ENCODE measurements at places on chromosomes 7 and 10. TPM values are rescaled to one million over a fixed set of nuclear protein-coding genes. Genes with fewer than 3 reads are reported as not detected.

LRRC18 gene
- total RNA-seq: 3.3 TPM

NUDT13 gene
- 2.8 TPM for total RNA-seq

THNSL1 gene
- 2.7 TPM for total RNA-seq

TLX1 gene
- total RNA-seq: not detected

SLC39A12 gene
- 0.41 TPM for total RNA-seq

NRG3 gene
- 2.6 TPM for total RNA-seq

ZNF25 gene
- total RNA-seq: 8.8 TPM

CHRM2 gene
- 2.8 TPM for total RNA-seq

CTAGE6 gene
- total RNA-seq: 0.44 TPM

DNA sequence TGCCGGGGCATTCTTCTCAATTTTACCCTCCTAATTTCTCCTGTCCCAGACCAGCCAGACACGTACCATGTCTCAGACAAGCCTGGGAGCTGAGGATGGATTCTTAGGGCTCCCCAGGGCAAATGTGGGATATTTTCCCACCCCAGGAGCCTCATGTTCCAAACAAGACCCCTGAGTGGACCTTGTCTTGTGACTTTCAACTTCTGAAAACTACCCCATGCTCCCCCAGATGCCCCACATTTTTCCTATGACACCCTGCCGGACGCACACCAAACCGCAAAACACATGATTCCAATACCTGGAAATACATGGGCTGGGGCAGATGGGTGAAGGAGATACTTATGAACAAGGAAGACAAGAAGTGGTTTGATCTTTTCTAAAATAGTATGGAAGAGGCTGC lies 874 bp downstream of the GIMAP5 start:
- H3K27ac ChIP-seq: peak overlapping the region; percentile 86
- peaks cover 26% of the 10 kb centered on the region for H3K36me3 ChIP-seq
- peaks cover 28% of the 10 kb centered on the region for H3K4me1 ChIP-seq

DNA sequence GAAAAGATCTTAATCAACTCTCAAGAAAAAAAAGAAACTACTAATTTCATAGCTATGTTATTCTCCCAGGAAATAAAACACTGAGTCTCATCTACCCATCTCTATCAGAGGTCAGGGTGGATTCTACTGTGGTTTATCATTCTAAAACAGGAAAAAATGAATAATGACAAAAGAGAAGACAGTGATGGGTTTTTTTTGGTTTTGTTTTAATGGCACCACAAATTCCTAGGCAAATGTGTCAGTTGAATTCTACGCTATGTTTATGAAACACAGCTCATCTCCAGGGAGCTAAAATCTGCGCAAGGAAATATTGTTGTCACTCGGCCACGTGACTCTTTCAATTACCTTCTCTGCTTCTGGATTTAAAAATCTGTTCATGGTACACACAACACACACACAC lies 393.4 kb upstream of the SORCS1 start:
- H3K4me1 ChIP-seq: no peaks in the 10 kb centered on the region
- DNase-seq: no peak
- H3K36me3 ChIP-seq: no peaks in the 10 kb centered on the region
- no peak overlapping the region for H3K27ac ChIP-seq
- H3K27me3 ChIP-seq: no peaks in the 10 kb centered on the region

- no peaks in the 10 kb centered on the region for H3K27me3 ChIP-seq
- H3K4me1 ChIP-seq: peaks cover 42% of the 10 kb centered on the region
- no peak overlapping the region for H3K27ac ChIP-seq
- no peak for DNase-seq
- H3K36me3 ChIP-seq: no peaks in the 10 kb centered on the region
- H3K4me3 ChIP-seq: no peak overlapping the region
Observed at GRCh38 chr7:25456467-25457171, 228.3 kb upstream of the NPVF start.

DNA sequence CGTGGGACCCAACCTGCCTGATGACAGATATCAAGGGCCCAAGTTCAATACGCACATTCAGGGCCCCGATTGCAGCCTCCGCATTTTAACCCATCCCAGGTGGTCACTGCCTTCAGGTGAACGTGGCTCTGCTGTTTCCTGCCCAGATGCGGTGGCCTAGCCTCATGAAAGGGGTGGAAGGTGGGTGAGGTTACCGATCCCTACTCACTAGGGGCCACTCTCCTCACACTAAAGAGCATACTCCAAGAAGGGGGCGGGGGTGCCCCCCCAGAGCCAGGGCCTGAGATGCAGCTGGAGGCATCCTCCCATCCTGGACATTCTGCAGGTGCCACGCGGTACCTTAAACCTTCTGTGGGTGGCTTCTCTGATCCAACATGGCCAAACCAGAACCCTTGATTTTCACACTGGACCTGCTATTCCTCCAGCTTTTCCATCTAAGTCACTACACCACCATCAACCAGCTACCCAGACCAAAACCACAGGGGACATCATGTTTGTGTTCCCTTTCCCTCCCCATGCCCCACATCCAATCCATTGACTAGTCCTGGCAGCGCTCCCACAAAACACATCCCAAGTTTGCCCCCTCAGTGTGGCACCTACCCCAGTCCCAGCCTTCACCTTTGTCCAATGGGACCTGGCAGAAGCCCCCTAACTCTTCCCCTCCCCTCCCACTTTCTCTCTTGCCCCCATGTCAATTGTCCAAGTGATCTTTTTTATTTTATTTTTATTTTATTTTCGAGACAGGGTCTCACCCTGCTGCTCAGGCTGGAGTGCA lies 30.0 kb downstream of the PRLHR start:
- H3K36me3 ChIP-seq: no peaks in the 10 kb centered on the region
- H3K27me3 ChIP-seq: no peaks in the 10 kb centered on the region
- no peak for DNase-seq
- no peaks in the 10 kb centered on the region for H3K4me1 ChIP-seq
- no peak overlapping the region for H3K27ac ChIP-seq
- no peak overlapping the region for H3K4me3 ChIP-seq

DNA sequence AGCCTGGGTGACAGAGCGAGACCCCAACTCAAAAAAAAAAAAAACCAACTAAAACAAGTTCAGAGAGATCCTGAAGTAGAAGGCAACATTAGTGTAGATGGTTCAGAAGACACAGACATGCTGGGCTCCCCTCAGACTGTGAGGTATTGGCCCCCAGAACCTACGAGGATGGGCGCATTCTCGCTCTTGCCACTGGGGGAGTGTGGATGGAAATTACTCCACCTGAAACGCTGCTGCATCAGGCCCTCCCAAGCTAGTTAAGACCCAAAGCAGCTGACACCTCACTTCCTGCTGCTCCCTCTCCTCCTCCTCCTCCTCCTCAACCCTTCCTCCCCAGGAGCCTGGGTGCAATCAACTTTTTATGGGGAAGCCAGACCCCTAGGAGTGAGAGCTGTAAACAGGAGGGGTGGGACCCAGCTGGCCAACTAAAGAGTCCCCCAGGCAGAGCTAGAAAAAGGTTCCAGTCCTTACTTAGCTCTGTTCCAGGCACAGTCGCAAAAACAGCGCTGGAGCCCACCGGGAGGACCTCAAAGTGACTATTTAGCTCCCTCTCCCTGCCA lies 7.4 kb downstream of the SH3PXD2A start:
- H3K27ac ChIP-seq: no peak overlapping the region
- peaks cover 69% of the 10 kb centered on the region for H3K4me1 ChIP-seq
- no peaks in the 10 kb centered on the region for H3K36me3 ChIP-seq
- DNase-seq: no peak
- H3K4me3 ChIP-seq: no peak overlapping the region

GRCh38 chr10:97228775-97229157 lies 43.0 kb upstream of the SLIT1 start:
- H3K4me3 ChIP-seq: no peak overlapping the region
- H3K36me3 ChIP-seq: peaks cover 56% of the 10 kb centered on the region
- no peaks in the 10 kb centered on the region for H3K4me1 ChIP-seq
- no peak for DNase-seq
- H3K27ac ChIP-seq: no peak overlapping the region

GRCh38 chr10:3364768-3365480 lies 192.3 kb upstream of the PITRM1 start:
- H3K27me3 ChIP-seq: no peaks in the 10 kb centered on the region
- no peak overlapping the region for H3K4me3 ChIP-seq
- no peaks in the 10 kb centered on the region for H3K36me3 ChIP-seq
- no peak overlapping the region for H3K27ac ChIP-seq
- no peaks in the 10 kb centered on the region for H3K4me1 ChIP-seq

GRCh38 chr7:29274146-29275017 lies 79.8 kb downstream of the CHN2 start:
- no peak overlapping the region for H3K4me3 ChIP-seq
- peaks cover 10% of the 10 kb centered on the region for H3K4me1 ChIP-seq
- H3K36me3 ChIP-seq: no peaks in the 10 kb centered on the region
- DNase-seq: no peak
- H3K27me3 ChIP-seq: peaks cover 4% of the 10 kb centered on the region

- H3K4me1 ChIP-seq: peaks cover 9% of the 10 kb centered on the region
- H3K27me3 ChIP-seq: no peaks in the 10 kb centered on the region
- H3K36me3 ChIP-seq: no peaks in the 10 kb centered on the region
Observed at GRCh38 chr10:34998940-34999339, 91.2 kb downstream of the CUL2 start.

- H3K4me3 ChIP-seq: no peak overlapping the region
- no peaks in the 10 kb centered on the region for H3K36me3 ChIP-seq
- H3K4me1 ChIP-seq: no peaks in the 10 kb centered on the region
- no peaks in the 10 kb centered on the region for H3K27me3 ChIP-seq
- no peak overlapping the region for H3K27ac ChIP-seq
Observed at GRCh38 chr10:4337563-4337962, 488.4 kb upstream of the AKR1E2 start.

DNA sequence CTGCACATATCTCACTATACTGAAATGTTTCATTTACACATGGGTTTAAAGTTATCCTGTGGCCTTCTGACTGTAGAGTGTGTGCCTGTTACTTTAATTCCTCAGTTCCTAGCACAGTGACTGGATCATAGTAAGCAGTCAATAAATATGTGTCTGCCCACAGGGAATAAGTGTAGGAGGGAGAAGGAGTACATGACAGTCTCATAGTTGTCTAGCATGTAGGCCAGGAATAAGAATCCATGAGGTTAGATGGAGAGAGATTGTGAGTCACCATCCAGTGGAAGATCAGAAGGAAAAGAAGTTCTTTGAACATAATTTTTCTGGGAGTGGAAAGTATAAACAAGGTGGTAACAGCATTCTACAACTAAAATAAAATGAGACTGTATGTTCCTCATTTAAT lies 36.6 kb upstream of the SEMA3A start:
- H3K4me3 ChIP-seq: no peak overlapping the region
- no peaks in the 10 kb centered on the region for H3K4me1 ChIP-seq
- H3K36me3 ChIP-seq: no peaks in the 10 kb centered on the region
- DNase-seq: no peak
- no peaks in the 10 kb centered on the region for H3K27me3 ChIP-seq
- H3K27ac ChIP-seq: no peak overlapping the region
